ENCODE measurements at places on chromosomes 11 and 22. TPM values are rescaled to one million over a fixed set of nuclear protein-coding genes. Genes with fewer than 3 reads are reported as not detected.

The DGCR6 gene
- 3.7 TPM for polyA plus RNA-seq

The TMEM132A gene
- 17.2 TPM for polyA plus RNA-seq

The GGTLC3 gene
- 2.0 TPM for polyA plus RNA-seq

- no peak for DNase-seq
Measured at GRCh38 chr11:61727401-61727811, 25.0 kb upstream of the MYRF start.

GRCh38 chr11:130979386-130979972 is 63.2 kb upstream of the SNX19 start:
- DNase-seq: no peak

DNA sequence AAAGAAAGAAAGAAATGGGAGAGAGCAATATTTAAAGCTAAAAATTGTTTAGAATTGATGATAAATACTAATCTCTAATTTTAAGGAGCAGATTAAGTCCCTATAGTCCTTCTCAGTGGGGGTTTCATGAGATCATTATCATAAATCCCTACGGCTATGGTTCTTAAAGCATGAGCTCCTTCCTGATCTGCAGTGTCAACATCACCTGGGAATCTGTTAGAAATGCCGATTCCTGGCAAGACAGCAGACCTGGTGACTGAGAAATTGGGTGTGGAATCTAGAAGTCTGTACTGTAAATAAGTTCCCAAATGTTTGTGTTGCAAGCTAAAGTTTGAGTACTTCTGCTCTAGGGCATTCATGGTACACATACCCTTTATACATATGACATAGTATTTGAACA is 12.6 kb downstream of the HIKESHI start:
- no peak for DNase-seq

DNA sequence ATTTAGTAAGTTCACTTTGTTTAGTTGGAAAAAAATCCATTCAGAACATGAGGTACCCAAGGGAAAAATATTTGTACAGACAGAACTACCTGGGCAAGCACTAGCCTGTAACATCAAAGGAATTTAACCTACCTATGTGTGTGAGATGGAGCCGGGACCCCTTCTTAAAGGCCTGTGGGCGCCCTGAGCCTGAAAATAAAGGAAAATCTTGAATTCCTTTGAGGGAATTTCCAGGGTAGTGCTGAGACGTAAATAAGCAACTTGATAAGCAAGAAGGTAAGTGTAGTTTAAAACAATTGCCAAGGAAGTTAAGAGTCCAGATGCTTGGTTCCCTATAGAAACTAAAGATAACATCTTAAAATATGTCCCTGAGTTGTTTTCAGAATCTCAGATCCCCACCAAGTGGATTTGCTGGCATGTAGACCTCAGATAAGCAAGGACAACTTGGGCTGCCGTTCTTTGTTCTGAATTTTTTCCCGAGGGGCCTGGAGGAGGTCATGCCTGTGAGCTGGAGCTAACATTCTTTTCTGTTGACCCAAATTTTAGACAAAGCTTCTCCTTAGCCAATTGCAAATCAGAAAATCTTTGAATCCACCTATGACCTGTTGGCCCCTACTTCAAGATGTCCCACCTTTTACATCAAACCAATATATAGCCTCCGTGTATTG is 31.0 kb downstream of the MED17 start:
- no peak for DNase-seq

DNA sequence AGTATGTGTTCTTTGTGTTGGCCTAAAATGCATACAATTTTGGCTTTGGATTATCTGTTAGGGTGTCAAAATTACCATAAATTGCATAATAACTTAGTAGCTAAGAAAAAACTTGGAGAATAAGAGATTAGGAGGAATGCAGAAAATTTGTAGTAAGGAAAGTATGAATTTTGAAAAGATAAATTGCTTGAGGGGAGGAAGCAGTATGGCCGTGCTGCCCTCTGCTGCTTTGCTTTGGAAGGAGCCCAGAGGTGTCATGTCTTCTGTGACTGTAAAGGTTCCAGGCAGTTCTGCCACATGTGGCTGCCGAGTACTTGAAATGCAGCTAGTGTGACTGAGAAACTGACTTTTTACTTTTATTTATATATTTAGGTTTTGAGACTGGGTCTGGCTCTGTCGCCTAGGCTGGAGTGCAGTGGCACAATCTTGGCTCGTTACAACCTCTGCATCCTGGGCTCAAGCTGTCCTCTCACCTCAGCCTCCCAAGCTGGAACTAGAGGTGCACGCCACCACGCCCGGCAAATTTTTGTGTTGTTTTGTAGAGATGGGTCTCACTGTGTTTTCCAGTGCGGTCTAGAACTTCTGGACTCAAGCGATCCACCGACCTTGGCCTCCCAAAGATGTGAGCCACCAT is 1.8 kb downstream of the ADSL start:
- DNase-seq: peak; percentile 37

Data from kidney (tissue), 22 donors.